Fibroblast of the aortic adventitia (primary cell): ENCODE measurements at places on chromosomes 3 and 15. TPM values are rescaled to one million over a fixed set of nuclear protein-coding genes. Genes with fewer than 3 reads are reported as not detected.

RPL32 gene
- 213 and 1,353 TPM in 2 replicates for total RNA-seq

CHL1 gene
- total RNA-seq: 0.16 and 0.63 TPM in 2 replicates

PTH1R gene
- total RNA-seq: 0.16 TPM in 1 of 2 replicates, not detected in the other

SI gene
- not detected in 2 replicates for total RNA-seq

KCTD6 gene
- total RNA-seq: 17.8 and 17.9 TPM in 2 replicates

CDHR4 gene
- total RNA-seq: 0.09 TPM in 1 of 2 replicates, not detected in the other

FAM162A gene
- total RNA-seq: 16.7 and 25.1 TPM in 2 replicates

RARRES1 gene
- 39.3 and 47.8 TPM in 2 replicates for total RNA-seq

ADIPOQ gene
- total RNA-seq: not detected in 2 replicates

RASGRF1 gene
- total RNA-seq: not detected in 2 replicates

AP3B2 gene
- total RNA-seq: 1.8 and 5.8 TPM in 2 replicates

FAM98B gene
- total RNA-seq: 6.5 and 8.9 TPM in 2 replicates

DGKG gene
- 0.08 and 0.27 TPM in 2 replicates for total RNA-seq

C3orf80 gene
- total RNA-seq: 0.63 and 1.8 TPM in 2 replicates

SERINC4 gene
- 0.18 TPM in 1 of 2 replicates, not detected in the other for total RNA-seq

SCN11A gene
- under 0.01 and 0.25 TPM in 2 replicates for total RNA-seq

AHSG gene
- total RNA-seq: not detected in 2 replicates

DENND4A gene
- 18.6 and 30.3 TPM in 2 replicates for total RNA-seq

NDN gene
- 28.4 and 89.0 TPM in 2 replicates for total RNA-seq

GANC gene
- 27.6 and 32.5 TPM in 2 replicates for total RNA-seq

GNAI2 gene
- 195 and 203 TPM in 2 replicates for total RNA-seq

SEMA3G gene
- 0.49 TPM in 1 of 2 replicates, not detected in the other for total RNA-seq

GASK1A gene
- 0.63 and 0.82 TPM in 2 replicates for total RNA-seq

KPNA1 gene
- 31.6 and 47.3 TPM in 2 replicates for total RNA-seq
